Posterior vena cava (tissue), 2 donors: ENCODE measurements at places on chromosomes 13 and 19. TPM values are rescaled to one million over a fixed set of nuclear protein-coding genes. Genes with fewer than 3 reads are reported as not detected.

PLIN4 gene
- 25.2 TPM for total RNA-seq

DNA sequence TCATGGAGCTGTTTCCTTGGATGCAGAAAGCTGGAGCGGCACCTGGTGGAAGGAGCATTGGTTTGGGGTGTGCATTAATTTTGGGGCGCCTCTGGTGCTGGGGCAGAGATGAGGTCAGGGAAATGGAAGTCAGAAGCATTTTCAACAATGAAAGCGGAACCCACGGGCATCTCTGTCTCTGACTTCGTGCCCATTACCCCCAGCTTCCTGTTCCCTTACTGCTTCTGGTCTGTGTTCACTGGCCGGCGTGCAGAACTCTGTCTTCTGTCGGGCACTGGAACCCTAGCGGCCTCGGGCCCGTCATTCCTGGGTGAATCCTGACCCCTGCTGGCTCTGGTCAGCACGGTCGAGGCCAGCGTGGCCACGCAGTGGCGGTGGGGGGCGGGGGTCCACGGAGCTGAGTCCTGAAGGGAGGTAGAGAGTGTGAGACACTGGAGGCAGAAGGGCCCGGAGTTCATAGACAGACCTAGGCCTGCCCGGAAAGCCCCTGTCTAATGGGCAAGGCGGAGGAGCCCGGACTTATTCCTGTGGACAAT, 7.9 kb upstream of the LINGO3 start:
- peak; percentile 93 for DNase-seq

SHD gene
- not detected for total RNA-seq

DNA sequence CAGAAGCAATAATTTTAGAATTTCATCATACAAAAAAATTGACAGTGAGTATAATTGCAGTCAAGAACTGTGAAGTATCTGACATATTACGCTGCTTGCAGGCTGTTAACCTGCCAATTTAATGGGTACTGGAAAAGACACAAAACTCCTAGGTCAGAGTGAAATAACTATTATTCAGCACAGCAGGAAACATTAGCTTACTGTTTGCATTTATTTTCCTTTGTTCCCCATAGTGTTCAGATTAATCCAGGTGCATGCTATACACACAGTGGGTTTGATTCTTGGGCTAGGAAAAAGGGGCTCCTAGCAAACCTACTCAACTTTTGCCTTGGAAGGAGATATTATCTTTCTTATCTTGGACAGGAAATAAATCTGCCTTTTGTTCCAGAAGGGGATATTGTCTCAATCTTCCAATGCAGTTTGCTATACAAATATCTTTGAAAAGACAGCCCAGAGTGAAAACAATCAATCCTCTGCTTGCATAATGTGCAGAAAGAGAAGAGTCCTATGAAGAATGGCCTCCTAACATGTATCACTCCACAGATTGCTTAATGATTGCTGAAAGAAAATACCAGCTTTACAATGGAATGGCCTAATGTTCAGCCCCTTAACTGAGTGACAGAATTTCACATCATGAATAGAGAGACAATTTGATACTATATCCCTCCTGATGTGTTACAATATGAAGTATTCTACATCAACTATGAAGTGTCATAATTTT, 443.4 kb downstream of the TBC1D4 start:
- no peak for DNase-seq

DEDD2 gene
- 12.2 TPM for total RNA-seq

- DNase-seq: no peak
These were observed 169.4 kb downstream of the B3GLCT start for GRCh38 chr13:31369213-31369612.

U2AF1L4 gene
- 18.7 TPM for total RNA-seq

SIRT6 gene
- total RNA-seq: 18.4 TPM

DNA sequence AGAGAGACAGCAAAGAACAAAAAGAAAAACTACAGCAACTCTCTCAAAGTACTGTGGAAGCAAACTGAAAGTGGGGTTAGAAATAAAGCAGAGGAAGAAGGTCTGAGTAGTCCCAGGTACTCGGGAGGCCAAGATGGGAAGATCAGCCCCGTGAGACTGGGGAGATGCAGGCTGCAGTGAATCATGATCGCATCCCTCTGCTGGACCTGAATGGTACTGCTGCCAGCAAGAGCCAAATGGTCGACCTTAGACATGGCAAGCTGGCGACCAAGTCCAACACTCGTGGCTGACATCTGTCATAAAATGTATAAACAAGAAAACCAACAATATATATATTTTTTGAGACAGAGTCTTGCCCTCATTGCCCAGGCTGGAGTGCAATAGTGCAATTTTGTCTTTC, 33.7 kb upstream of the ZNF724 start:
- no peak for DNase-seq

- DNase-seq: no peak
These were observed 8.3 kb downstream of the TMEM143 start for GRCh38 chr19:48355365-48355954.

PGLYRP1 gene
- total RNA-seq: not detected

- DNase-seq: no peak
These were observed 249.6 kb downstream of the ENOX1 start for GRCh38 chr13:43537124-43537523.

PPP1R15A gene
- 172 TPM for total RNA-seq

DNA sequence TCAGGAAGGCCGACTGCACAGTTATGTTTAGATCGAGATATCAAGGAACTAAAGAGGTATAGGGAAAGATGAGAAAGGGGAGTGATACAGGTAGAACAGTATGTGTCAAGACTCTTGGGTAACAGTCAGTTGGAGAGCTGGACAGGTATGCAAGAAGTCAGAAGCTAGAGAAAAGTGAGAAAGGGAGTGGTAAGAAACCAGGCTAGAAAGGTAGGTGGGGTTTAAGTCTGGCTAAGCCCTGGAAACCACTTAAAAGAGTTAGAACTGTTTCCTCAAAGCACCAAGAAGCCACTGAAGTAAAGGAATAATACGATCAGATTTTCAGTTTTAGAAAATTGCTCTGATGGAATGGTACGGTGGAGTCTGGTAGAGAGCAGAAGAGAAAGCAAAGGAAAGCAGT, 196.4 kb downstream of the VWA8 start:
- DNase-seq: no peak

DNA sequence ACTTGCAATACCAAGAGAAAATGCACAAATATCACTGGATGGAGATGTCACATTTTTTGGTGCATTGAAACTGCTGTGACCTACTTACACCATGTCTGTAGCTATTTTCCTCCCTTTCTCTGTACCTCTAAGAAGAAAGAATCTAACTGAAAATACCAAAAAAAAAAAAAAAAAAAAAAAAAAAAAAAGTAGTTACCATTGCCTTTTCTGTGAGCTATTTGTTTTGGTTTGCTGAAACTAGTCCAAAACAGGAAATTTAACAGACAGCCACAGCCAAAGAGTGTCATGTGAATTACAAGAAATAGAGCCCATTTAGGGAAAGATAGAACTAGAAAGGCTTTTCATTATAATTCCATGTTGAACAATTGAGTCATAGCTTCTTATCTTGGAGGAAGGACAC, 37.3 kb downstream of the TNFSF13B start:
- no peak for DNase-seq

- peak; percentile 97 for DNase-seq
These were observed 33.5 kb downstream of the ZSWIM9 start for GRCh38 chr19:48203794-48204628.

DNA sequence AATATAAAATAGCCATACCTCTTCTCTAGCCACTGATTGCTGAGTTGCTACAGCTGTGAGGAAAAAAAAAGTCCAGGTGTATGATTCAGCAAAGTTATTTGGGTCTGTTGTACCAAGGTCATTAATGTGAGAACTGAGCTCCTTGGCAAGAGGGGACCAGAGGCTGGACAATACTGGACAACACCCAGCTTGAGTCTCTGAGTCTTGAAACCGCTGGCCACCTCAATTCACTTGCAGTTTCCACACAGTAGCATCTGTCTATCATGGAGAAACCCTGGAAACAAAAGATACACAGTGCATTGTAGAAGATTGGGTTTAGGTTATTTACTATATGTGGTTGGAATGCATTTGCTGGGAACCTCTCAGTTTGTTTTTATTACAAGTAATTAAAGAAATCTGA, 60.4 kb downstream of the WDFY2 start:
- DNase-seq: no peak

DNA sequence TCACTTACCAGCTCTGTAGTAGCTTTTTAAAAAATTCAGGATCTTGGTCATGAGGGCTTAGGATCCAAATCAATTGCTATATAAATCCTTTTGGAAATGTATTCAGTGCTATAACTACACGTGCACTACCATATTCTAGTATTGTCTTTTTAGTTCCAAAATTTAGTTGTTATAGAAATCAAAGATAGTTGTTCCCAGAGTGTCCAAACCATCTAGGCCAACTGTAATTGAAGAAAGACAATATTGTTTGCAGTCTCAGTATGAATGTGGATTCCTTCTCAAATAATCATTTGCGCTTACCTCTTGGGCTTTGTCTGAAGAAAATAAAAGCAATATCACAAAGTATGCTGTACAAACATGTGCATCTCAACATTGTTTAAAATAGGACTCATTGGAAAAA, 184.1 kb upstream of the EDNRB start:
- no peak for DNase-seq

DNA sequence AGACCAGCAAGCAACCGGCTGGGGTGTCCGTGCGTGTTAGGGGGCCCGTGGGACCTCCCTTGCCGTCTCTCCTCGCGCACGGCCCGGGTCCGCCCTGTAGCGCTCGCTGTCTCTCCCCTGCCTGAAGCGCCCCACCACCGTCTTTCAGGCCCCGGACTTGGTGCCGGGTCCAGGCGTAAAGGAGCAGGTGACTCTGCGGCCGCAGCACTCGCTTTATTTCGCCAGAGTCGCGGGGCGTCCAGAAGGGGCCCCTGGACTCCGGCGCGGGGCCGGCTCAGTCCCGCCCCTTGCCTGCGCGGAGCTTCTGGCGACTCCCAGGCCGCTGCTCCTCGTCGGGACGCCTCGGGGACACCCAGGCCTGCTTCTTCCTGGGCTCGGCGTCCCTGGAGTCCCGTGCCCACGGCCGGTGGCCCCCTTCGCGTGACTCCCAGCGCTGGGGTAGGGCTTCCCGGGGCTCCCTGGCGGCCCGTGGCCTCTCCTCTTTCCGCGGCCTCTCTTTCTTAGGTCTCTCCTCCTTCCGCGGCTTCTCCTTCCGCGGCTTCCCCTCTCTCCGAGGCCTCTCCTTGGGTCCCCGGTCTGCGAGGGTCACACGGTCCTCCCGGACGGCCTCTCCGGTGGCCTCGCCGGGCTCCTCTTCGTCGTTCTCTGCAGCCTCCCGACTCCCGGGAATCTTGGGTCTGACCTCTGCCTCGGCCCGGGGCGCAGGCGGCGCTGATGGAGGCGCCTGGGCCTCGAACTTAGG, 3.1 kb downstream of the AMH start:
- DNase-seq: no peak

- DNase-seq: peak; percentile 23
These were observed 68.7 kb downstream of the MAP4K1 start for GRCh38 chr19:38549061-38549460.

- DNase-seq: no peak
These were observed 16.9 kb upstream of the SPIB start for GRCh38 chr19:50401605-50402450.

GRCh38 chr19:46378268-46378667, 31.4 kb downstream of the PPP5C start:
- no peak for DNase-seq

GRCh38 chr19:34350161-34350561, 14.8 kb upstream of the GPI start:
- peak; percentile 36 for DNase-seq

DNA sequence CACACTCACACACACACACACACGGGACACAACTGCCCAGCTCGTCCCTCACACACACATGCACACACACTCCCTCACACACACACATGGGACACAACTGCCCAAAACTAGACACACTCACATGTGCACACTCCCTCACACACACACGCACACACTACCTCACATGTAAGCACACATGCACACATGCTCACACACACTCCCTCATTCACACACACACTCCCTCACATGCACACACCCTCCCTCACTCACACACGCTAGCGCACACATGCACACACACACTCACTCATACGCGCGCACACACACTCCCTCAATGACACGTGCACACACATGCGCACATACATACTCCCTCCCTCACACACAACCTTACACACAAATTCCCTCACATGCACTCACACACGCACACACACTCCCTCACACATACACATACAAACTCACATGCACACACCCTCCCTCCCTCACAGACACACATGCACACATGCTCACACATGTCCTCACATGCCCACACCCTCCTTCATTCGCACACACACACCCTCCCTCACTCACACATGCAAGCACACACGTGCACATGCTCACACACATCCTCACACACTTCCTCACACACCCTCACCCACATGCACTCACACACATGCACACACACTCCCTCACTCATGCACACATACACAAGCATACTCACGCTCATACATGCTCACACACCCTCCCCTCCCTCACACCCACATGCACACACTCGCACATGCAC, 9.0 kb upstream of the RASA3 start:
- DNase-seq: peak; percentile 29

ACP5 gene
- 8.4 TPM for total RNA-seq
